WERI-Rb-1 (cell line): ENCODE measurements at places on chromosomes 6 and 20.

- DNase-seq, result no peak
Measured at GRCh38 chr6:32845384-32845884, 1.6 kb upstream of the PSMB8 start.

DNA sequence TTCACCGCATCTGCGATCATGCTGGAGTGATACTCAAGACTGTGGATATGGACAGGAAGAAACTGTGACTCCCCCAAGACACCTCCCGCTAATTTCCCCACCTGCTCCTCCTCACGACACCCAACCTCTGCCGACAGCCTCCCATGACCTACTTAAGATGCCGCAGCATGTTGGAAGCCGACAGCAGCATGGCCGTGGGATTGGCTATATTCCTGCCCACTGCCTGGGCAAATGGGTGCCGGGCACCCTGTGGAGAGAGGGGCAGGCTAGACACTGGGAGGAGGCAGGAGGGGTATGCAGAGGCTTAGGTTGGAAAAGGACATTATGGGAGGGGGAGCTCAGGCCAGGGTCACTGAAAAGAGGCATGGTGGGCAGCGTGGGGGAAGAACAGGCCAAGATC lies 4.5 kb downstream of the IDH3B start:
- DNase-seq, result no peak

DNA sequence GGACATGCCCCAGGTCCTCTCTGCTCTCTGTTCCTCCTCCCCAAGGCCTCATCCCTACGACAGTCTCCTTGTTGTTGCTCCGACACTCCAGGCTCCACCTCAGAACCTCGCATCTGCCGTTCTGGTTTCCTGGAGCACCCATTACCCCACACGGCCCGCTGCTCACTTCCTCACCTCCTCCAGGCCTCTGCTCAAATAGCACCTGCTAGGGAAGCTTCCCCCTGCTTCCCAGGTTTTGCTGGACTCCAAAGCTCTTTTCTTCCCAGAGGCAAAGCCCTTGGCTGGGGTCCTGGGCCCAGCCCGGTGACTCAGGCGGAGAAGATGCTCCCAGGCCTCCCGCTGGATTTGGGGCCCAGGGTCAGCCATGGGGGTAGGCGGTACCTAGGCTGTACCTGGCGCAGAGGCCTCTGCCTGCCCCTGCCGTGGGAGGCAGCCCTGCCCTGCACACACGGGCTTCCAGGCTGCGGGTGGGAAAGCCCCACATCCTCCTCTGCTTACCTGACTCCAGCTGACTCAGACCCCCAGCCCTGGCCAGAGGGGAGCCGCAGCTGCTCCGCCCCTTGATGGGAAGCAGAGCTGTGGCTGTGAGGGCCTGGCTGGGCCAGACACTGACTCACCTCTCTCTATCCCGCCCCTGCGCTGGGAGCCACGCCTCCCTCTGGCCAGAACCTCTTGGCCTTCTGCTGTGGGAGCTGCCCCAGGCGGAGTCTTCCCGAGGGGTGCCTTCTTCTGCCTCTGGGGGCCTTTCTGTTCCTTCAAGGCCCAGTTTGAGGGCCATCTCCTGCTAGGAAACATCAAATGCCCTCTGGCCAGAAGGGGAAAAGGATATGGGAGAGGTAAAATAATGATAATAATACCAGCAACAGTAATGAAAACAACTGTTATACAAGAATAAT lies 130.5 kb downstream of the CEBPB start:
- DNase-seq, result peak; percentile 76

DNA sequence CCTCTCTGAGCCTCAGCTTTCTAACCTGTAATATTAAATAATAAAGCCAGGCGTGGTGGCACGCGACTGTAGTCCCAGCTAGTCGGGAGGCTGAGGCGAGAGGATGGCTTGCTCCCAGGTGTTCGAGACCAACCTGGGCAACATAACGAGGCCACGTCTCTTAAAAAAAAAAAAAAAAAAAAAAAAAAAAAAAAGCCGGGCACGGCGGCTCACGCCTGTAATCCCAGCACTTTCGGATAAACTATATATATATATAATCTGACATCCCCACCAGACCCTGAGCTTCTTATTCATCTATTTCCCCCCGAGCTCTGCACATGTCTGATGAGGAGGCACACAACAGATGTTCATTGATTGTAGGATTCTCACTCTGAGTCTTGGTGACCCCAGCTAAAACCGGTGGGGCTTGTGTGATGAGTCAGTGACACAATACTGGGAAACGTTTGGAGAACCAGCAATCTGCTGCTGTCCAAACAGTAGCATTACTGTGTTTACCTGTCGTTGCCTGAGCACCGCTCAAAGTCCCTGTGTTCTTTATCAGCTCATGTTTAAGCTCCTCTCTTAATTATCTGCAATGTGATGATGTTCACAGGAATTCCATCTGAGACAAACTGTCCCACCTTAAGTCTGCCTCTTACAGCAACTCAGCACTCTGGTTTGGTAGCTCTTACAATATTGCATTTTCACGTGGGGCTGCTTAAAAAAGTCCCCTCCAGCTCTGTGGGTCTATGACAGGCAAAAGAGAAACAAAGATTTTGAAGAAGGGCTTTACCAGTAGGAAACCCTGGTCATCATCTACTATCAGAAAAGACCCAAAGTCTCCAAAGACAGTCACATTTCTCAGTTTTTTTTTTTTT lies 1.0 kb upstream of the SPATA2 start:
- DNase-seq, result peak; percentile 78

DNA sequence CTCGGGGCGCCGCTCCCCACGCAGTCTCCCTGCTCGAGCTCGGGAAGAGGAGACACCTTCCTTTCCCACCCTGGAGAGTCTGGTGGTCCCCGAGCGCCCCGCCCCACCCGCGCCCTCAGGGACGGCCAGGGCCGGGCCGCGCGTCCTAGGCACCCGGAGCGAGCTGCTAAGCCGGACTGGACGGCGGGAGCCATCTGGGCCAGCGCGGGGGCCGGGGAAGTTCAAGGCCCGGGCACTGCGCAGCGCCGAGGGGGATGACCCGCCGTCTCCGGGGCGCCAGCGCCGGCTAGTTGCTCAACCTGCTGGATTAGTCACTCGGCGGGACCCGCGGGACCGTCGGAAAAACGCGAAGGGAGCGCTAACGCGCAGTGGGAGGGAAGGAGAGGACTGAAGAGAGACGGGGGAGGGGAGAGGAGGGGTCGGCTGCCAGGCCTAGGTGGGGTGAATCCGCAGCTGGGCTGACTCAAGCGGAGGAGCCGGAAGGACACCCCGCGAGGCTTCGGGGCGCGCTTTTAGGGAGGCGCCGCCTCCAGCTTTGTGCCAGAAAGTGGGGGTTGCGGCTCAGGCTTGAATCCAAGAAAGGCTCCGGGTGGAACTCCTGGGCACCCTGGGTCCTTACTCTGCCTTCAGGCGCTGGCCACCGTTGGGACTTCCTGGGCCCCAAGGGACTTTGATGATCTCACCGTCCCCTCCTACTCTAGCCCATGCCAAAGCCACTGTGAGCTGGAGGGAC lies 75.7 kb upstream of the FOXP4 start:
- peak; percentile 89 for DNase-seq

GRCh38 chr20:19251958-19252357 lies 39.5 kb downstream of the SLC24A3 start:
- no peak for DNase-seq

GRCh38 chr6:36242161-36242560 lies 27.7 kb upstream of the PNPLA1 start:
- DNase-seq, result no peak
